ENCODE measurements at places on chromosomes 4 and X.

- no peak for DNase-seq
Observed at GRCh38 chr4:156771171-156771837, 200.3 kb downstream of the PDGFC start.

DNA sequence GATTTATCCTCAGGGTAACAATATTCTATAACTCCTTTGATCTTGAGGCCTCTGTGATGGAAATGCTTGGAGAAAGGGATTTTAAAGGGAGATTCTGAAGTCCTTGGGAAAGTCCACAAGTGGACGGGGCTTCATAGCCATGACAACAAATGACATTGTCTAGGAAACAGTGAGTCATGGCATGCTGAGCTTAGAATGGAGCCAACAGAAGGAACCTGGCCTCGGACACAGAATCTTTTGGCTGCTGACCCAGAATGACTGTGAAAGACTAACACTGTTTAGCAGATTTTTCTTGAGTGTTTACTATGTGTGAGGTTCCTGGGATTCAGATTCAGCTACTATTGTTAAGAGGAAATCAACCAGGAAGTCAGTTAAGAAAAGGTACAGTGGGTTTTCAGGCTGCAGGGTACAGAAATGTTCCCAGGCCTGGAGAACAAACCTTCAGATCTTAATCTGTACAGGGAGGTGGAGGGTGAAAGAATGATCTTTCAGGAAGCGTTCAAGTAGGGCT lies 18.1 kb upstream of the CXCL2 start:
- no peak for DNase-seq

DNA sequence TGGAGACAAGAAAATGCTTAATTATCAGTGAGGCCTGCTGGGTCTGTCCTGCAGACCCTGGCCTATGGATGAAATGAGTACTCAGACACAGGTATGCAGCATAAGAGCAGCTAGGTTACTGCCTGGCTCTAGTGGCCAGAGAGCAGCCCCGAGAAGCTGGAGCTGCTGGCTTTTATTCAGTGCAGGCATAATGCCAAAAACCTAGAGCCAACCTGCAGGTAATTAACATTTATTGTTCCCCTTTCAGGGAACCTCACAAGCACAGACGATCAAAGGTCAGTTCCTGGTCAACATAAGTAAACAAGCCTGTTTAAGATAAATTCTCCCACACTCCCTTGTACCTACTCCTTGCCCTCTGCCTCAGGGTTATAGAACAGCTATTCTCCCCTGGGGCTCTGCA lies 13.3 kb downstream of the IDS start:
- DNase-seq = no peak

- no peak for DNase-seq
Observed at GRCh38 chrX:81304563-81304962, 102.7 kb downstream of the SH3BGRL start.

- no peak for DNase-seq
Observed at GRCh38 chr4:1290165-1290977, 680 bp downstream of the MAEA start.

DNA sequence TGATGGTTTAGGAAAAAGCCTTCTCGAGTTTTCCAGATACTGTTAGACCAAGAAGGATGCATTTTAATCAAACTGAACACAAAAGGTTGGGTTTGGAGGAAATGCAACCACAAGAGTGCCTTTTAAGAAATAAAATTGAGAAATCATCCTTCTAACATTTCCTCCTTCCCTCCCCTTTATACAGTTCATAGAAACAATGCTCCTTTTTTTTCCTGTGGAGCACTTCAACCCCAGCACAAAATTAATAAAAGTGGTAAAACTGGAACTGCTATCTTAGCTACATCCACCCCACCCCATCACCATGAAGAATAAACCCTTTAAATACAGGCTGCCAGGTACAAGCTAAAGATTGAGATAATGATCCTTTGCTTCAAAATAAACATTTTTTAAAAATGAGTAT lies 211.1 kb downstream of the RELL1 start:
- DNase-seq = no peak

DNA sequence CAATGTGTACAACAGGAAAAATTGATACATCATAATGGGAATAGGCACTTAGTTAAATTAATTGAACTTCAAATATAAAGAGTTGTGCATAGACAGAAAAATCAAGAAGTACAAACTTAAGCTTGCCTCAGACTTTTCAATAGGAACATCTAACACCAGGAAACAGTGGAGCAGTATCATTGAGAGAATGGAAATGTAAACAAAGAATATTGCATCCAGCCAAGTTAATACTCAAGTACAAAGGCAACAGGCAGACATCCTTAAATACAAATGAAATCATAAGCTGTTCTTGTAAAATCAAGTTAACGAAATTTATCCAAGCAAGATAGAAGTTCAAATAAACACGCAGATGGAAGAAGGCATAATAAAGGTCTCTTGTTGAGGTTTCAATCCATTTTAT lies 71.2 kb upstream of the TLR2 start:
- no peak for DNase-seq
